Substantia nigra (tissue), 51 donors: ENCODE measurements at places on chromosomes 1 and 21.

GRCh38 chr1:207995576-207995975, 84.7 kb upstream of the CD34 start:
- DNase-seq, result no peak

DNA sequence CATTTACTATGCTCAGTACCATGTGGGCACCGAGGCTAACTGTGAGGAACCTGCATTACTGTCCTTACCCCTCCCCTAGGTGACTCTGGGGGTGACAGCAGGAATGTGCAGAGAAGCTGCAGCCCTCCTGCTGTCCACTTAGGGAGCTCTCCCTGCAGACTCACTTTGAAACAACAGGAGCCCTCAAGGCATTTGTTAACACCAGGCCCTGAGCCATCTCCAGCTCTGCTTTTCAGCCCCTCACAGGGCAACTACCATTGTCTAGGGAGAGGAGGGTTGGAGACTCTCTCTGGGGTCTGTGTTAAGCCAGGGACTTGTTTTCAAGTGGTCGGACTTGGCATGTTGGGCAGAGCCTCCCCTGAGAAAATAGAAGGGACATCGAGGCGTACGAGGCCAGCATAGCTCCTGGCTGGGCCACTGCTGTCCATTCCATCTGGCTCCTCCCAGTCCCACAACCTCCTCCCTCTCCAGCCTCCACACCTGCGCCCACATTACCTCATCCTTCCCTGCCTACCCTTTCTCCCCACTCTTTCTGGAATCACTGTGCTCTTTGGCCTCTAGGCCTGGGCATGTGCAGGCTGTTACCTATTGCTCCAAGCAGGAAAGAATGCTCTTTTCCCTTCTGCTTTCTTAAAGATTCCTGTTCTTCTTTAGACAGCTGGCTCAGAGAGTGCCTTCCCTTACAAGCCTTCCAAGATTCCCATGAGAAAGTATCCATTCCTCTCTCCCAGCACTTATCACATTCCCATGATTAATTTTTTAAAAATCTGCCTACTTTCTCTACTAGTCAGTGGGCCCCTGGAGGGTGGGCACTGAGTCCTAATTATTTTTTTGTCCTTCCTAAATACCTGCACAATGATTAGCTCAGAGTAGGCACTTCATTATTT, 102.7 kb upstream of the GCLM start:
- DNase-seq, result no peak

DNA sequence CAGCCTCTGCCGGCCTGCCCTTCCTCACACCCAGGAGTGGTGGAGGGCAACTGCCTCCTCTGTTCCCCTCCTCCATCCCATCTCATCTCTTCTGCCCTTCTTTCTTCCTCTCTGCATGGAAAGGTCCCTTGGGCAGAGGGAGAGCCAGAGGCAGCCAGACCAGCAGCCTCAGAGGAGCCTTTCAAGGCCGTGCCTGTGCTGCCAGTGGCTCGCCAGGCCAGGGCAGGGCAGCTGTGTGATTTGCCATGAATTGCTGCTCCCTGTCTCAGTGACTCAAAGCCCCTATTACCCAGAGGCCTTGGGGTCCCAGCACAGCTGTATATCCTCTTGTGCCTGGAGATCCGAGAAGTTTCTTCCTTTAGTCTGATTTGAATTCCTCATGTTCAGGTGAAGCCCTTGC, 21.9 kb downstream of the TMCC2 start:
- no peak for DNase-seq

GRCh38 chr1:156721535-156721934, 6.7 kb upstream of the METTL25B start:
- no peak for DNase-seq

- DNase-seq, result peak; percentile 52
Observed at GRCh38 chr1:213905344-213905743, 82.4 kb upstream of the PROX1 start.

- DNase-seq, result no peak
Observed at GRCh38 chr1:118504221-118504644, 319.2 kb upstream of the SPAG17 start.

DNA sequence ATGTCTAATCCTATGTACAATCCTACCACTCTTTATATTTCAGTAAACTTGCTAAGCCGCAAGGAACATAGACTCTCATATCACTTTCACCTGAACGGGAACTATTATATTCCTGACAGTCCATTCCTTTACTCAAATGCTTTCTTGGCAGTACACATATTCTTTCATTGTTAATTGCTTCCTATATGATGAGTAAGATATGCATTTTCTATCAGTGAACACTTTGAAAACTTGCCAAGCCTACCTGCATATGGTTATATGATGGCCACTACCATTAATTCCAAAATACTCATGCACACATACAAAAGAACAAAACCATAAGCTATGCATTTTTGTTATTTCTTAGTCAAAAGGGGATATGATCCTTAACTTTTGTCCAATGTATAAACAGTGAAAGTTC, 341.5 kb downstream of the VAV3 start:
- DNase-seq, result no peak

DNA sequence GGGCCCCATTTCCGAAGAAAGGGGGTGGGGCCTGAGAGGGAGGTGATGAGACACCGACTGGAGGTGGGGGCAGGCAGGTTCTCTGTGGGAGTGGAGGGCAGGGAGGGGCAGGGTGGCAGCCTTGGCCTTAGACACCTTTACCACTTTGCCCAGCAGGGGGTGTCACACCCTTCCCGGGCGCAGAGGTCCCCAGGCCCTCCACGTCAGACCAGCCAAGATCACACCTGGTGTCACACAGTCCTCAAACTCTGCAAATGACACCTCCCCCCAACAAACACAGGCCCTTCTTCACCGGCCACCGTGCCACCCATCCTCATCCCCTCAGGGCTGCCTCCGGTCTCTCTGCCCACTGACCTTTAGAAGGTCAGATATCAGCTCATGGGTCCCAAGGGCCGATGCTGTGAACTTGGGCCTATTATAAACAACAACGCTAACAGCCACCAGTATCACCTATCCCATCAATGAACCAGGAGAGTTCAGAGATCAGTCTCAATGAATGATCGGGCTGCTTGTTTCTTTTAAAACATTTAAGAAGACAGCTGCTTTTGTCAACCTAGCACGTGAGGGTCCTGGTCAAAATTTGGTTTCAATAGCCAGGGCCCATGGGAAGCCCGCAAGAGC, 103.9 kb downstream of the CASZ1 start:
- DNase-seq, result peak; percentile 11

- no peak for DNase-seq
Observed at GRCh38 chr1:235861857-235862256, 4.8 kb downstream of the LYST start.

- no peak for DNase-seq
Observed at GRCh38 chr1:84363622-84364021, 34.7 kb upstream of the DNASE2B start.

DNA sequence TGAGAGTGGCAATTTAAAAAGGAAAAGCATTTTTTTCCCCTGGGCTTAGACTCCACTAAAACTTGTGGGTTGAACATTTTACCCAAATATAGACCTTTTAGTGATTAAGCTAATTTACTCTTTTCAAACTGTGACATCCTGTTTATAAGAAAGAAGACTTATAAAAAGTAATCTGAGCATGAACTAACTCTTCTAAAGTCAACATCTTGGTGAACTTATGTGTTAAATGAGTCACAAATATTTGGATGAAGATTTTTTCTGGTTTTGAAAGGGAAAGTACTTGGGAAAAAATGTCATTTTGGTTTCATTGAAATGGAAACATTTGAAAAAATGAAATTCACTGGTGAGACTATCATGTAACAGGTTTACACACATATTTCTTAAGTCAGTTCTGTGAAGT, 109.8 kb downstream of the KCNK2 start:
- DNase-seq, result no peak

DNA sequence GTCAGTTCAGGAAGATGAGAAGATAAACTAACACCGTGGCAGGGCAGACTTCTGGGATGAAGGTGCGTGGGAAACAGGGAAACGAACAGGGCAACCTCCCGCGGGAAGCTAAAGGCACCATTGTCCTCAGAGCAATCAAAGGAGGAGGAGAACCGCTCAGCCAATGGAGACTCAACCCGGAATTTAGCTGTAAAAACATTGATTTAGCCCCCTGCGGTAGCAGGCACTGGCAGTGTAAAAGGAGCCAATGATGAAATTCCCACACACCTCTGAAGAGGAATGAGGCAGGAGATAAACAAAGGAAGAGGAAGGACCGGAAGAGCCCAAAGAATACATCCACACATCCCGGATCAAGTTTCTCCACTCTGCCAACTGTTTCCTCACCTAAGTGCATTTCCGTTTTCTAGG, 19.5 kb downstream of the HLCS start:
- no peak for DNase-seq

DNA sequence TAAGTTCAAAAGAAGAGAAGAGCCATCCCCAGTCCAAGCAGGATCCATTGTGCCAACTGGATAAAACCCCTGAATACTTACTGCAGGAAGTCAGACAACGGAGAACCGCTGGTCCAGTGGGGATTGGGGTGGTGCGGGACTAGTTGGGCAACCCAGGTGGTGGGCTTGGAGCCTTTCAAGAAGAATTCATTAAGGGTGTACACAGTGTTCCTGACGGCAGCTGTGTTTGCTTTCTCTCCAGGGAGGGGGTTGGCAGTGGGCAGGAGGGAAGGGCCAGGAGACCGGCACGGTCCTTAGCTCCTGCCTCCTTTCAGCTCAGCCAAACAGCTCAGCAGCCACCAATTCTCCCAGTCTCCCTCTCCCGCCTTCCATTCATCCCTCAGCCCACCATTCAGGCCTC, 7.1 kb upstream of the CDK18 start:
- no peak for DNase-seq

- DNase-seq, result no peak
Observed at GRCh38 chr1:223429313-223429731, 36.1 kb downstream of the CCDC185 start.

DNA sequence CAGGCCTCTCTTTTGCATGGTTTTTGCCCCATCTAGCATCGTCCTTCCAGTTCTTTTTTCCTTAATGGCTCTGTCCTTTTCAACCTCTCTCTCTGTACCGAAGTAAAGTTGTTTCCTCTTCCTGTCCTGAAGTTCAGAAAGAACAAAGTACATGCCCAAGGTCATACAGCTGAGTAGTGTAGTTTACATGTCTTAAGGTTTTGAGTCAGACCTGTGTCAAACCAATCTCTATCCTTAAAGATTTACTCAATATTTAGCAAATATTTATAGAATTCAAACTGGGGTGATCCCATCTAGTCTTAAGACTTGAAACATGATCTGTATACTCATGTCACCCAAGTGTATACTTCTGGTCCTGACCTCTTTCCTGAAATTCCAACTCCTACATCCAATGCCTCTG, 118.7 kb upstream of the SGIP1 start:
- DNase-seq, result no peak

GRCh38 chr1:227769936-227770494, 34.8 kb downstream of the SNAP47 start:
- DNase-seq, result no peak

DNA sequence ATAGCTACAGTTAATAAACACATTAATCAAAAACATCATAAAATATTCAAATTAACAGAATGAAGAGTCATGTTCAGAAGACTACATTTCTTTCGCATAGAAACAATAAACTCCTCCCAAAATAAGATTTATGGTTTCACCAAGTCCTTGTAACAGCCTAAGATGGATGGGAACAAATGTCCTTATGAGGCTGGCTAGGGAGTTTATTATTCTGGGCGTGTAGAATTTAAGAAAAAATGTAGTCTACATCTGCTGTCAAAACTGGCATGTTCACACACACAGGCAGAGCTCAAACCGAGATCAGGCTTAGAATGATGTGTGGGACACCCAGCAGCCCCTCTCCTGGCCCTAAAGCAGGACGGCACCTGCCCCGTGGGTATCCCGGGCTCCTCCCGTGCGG, 101.1 kb downstream of the NPHP4 start:
- DNase-seq, result no peak
